ENCODE measurements at places on chromosomes 6 and 20.

DNA sequence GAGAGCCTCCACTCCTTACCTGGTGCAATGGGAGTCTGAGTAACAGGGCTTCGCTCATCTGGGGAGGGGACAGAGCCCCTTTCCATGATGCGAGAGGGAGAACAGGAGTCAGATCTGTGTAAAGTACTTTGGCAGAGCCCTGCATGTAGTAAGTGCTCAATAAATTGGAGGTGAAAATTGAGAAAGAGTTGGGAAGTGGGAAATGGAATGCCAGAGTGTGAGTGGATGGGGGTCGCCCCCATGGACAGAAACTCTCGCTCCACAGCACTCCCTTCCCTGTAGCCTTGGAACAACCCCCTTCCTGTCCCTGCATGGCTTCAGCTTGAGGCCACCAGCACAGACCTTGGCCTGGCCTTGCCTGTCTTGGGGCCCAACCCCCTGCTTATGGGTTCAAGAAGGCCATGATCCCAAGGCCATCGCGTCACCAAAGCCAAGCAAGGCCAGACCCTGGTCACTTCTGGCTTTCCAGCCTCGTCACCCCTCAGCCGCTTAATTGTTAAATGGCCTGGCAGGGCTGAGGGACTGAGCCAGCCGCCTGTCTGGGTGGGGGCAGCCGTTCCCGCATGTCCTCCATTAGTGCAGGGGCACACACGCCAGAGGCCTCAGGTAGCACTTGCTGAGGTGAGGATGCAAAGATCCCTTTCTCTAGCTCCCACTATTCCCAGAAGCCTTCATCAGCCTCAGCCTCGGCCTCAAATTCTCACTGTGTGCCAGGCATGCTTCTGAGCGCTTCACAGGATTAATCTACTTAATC, 93.7 kb upstream of the PTPN1 start:
- DNase-seq: no peak

DNA sequence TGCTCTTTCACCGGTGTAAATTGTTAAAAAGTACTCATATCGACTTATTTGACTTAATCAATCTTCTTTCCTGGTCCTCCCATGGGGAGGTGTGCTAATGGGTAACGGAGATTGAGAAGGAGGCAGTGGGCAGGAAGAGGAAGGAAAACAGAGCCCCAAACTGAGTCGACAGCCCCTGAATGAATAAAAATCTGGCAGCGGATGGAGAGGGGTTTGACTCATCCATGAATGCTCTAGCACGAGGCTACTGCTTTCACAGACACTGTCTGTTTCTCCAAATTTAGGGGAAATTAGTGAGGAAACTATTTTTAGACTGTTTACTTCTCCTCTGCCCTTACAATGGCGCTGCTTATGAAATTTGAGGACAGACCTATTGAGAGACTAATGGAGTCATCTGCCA, 142.2 kb upstream of the ATXN1 start:
- no peak for DNase-seq

- DNase-seq: no peak
Observed at GRCh38 chr20:59086923-59087322, 44.3 kb upstream of the PRELID3B start.

GRCh38 chr6:168533414-168533813, 92.4 kb downstream of the SMOC2 start:
- no peak for DNase-seq

DNA sequence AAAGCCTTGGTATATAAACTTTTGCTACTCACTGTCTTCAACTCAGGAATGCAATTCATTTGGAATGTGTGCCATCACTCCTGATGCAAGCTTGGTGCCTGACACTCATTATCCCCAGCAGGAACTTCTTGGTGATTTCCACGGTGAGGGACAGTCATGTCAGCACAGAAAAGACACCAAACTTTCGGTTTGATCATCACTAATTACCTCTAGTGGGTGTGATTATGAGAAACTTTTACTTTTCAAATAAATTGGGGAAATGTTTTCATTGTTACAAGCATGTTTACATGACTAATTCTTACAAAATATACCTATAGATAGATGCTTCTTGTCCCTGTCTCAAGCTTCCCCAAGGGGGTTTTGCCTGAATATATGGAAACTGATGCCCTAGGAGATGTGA, 40.9 kb downstream of the RPP40 start:
- no peak for DNase-seq

All from stimulated activated CD8-positive, alpha-beta memory T cell treated with anti-CD3 and anti-CD28 coated beads, Interleukin-15, amount 100 ng/mL, for 24 hours (primary cell).